ENCODE measurements at places on chromosomes 2 and 18. TPM values are rescaled to one million over a fixed set of nuclear protein-coding genes. Genes with fewer than 3 reads are reported as not detected.

C1QL2 gene
- polyA plus RNA-seq = not detected

PPM1G gene
- 34.7 TPM for polyA plus RNA-seq

RAB17 gene
- 7.6 TPM for polyA plus RNA-seq

BMP10 gene
- not detected for polyA plus RNA-seq

OTOS gene
- not detected for polyA plus RNA-seq

SUMO1 gene
- 65.3 TPM for polyA plus RNA-seq

ACOXL gene
- not detected for polyA plus RNA-seq

GTF2A1L gene
- 0.22 TPM for polyA plus RNA-seq

FOSL2 gene
- 16.5 TPM for polyA plus RNA-seq

ST8SIA5 gene
- polyA plus RNA-seq = 1.0 TPM

MALL gene
- polyA plus RNA-seq = 6.8 TPM

AP1S3 gene
- 0.12 TPM for polyA plus RNA-seq

LRP1B gene
- polyA plus RNA-seq = 0.15 TPM

RND3 gene
- 15.4 TPM for polyA plus RNA-seq

GAREM2 gene
- polyA plus RNA-seq = 0.59 TPM

ANKRD44 gene
- polyA plus RNA-seq = 1.1 TPM

TGFA gene
- 1.2 TPM for polyA plus RNA-seq

ERMN gene
- 0.09 TPM for polyA plus RNA-seq

CROCC2 gene
- 0.06 TPM for polyA plus RNA-seq

LOXL3 gene
- polyA plus RNA-seq = 3.4 TPM

HOXD4 gene
- 1.6 TPM for polyA plus RNA-seq

BOLL gene
- not detected for polyA plus RNA-seq

TRIB2 gene
- polyA plus RNA-seq = 31.7 TPM

IRS1 gene
- polyA plus RNA-seq = 2.2 TPM

MTIF2 gene
- polyA plus RNA-seq = 26.2 TPM

UGT1A4 gene
- not detected for polyA plus RNA-seq

RELCH gene
- 4.1 TPM for polyA plus RNA-seq

NTSR2 gene
- polyA plus RNA-seq = 0.10 TPM

AQP12B gene
- not detected for polyA plus RNA-seq

GKN1 gene
- polyA plus RNA-seq = 0.19 TPM

CLIP4 gene
- 8.3 TPM for polyA plus RNA-seq

LIMS3 gene
- 1.0 TPM for polyA plus RNA-seq

KCNG2 gene
- not detected for polyA plus RNA-seq

STARD6 gene
- not detected for polyA plus RNA-seq

CAPN14 gene
- 0.09 TPM for polyA plus RNA-seq

DUSP2 gene
- 2.9 TPM for polyA plus RNA-seq

SERPINB4 gene
- not detected for polyA plus RNA-seq

BOK gene
- 1.6 TPM for polyA plus RNA-seq

NEURL3 gene
- 0.22 TPM for polyA plus RNA-seq
